Inflammatory macrophage treated with lipopolysaccharide for 1 hour (primary cell): ENCODE measurements at places on chromosomes 6 and 20.

GRCh38 chr6:11409371-11409770 lies 128.2 kb upstream of the TMEM170B start:
- DNase-seq: no peak

DNA sequence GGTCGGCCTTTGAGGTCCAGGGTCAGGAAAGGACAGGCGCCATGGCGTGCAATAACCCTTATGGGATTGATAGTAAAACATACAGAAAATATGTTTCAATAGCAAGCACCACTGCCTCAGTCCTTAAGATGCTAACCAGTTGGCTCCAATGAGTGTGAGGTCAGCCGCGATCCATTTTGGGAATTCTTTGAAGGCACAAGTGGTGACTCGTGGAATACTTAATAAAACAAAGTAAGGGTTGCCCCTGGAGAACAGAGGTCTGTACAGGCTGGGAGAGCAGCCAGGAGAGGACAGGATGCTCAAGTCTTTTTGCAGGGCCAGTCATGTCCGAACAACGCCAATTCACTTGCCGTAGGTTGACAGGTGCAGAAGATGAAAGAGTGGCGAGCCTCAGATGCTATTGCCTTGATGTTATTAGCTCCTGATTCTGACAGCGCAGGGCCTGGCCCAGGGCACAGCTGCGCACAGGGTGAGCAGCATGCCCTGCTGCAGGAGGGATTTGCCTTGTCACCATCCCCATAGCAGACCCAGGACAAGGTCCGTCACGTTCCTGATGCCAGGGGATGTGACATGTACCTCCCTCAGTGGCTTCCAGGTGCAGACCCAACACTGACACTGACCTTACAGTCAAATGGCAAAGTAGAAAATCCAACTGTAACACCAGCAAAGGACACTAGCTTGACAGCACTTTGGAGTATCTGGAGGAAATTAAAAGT lies 21.8 kb downstream of the SYNDIG1 start:
- no peak for DNase-seq

DNA sequence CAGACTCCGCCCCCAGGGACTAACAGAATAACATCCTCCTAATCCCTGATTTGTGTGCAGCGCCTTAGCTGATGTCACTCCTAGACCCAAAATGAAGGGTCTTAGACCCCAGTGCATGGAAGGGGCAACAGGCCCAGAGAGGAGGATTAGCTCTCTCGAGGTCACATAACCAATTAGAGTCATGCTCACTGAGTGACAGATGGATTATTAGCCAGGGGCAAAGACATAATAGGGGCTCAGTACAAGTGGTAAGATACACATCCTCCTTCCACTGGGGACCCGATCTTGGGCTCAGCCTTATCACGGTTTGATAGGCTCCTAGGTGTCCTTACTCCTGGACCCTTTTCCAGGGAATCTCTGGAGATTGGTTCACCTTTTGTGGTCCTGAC lies 858 bp downstream of the TP53INP2 start:
- no peak for DNase-seq

DNA sequence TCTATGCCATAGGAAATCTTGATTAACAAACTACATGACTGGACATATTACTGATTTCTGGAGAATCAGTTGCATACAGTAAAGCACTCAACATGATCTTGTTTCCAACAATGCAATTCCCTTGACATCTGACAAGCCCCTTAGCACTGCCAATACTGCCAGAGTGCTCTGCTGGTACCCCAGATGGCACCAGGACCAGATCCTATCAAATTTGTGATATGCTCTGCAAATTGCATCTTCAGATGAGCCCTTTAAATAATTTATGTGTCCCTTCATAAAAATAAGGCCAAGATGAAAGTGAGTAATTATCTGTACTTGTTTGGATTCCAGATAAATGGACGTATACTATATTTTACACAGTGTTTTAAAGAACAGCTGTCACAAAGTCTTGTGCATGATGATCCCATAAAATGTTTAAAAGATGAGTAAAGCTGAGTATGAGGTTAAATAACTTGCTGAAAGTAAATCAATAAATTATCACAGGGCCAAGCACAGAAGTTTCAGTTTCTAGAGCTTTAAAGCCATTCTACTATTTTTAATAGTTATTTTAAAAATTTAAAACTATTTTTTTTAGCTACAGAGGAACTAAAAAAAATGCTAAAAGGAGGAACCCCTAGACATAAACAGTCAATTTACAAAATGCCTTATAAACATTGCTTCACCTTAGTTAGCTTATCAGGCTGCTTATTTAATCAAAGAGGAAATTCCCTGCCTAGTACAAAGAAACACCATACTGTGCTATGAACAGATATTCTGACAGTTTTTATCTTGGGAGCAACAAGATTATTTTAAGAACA lies 42.1 kb downstream of the NUDT3 start:
- peak; percentile 53 for DNase-seq

- DNase-seq: no peak
Observed at GRCh38 chr20:20518263-20518662, 150.4 kb downstream of the INSM1 start.

GRCh38 chr20:38628580-38629470 lies 27.2 kb downstream of the ARHGAP40 start:
- no peak for DNase-seq

DNA sequence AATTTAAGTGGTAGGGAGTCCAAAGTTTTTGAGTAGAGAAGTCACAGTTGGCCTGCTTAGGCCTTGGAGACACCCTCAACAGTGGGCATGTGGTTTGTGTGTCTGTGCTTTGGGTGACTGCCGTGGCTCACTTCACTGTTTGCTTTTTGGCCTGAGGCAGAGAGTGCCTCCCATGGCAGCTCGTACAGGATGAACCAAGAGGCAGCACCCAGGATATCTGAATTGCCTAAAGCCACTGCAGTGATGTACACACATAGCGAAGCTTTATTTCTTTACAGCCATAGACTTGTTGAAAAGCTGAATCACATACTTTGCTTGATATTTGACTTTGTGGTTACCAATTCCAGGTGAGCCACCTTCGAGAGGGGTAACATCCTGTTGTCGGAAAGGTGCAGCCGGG lies 21.6 kb downstream of the RREB1 start:
- no peak for DNase-seq

DNA sequence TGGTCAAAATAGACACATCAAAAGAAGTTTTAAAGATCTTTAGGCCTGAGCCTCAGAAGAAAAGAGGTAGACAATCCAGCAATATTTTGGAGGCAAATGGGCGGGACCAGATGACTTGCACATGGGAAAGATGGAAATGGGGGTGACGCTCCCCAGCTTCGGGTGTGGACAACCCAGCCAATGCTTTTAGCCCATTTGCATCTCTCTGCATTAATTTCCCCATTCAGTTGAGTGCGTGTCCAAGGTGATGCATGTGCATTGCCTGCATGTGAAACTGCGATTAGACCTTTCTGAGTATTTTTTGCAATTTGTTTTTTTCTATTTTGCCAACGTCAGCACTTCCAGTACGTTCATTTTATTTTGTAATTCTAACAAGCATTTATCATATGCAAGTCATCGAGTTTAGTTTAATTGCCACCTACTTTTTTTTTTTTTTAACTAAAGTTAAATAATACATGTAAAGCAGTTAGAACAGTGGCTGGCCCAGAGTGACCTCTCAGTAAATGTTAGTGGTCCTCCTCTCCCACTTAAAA lies 24.2 kb downstream of the PDRG1 start:
- DNase-seq: no peak

DNA sequence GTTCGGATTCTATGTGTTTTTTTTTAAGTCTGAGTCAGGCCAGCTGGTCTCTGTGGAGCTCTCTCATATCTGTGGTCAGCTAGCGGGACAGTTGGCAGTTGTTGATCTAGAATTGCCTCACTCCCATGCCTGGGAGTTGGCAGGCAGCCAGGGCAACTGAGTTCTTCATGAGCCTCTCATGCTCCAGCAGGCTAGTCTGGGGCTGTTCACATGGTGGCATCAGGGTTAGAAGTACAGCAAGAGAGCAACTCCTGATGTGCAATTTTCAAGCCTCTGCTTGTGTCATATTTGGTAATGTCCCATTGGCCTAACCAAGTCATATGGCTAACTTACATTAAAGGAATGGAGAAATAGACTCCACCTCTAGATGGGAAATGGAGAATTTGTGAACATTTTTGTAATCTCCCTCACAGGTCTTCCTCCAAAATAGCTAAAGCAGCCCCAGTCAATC lies 6.7 kb upstream of the IFT52 start:
- DNase-seq: no peak

GRCh38 chr6:37695273-37695672 lies 2.4 kb downstream of the MDGA1 start:
- no peak for DNase-seq

DNA sequence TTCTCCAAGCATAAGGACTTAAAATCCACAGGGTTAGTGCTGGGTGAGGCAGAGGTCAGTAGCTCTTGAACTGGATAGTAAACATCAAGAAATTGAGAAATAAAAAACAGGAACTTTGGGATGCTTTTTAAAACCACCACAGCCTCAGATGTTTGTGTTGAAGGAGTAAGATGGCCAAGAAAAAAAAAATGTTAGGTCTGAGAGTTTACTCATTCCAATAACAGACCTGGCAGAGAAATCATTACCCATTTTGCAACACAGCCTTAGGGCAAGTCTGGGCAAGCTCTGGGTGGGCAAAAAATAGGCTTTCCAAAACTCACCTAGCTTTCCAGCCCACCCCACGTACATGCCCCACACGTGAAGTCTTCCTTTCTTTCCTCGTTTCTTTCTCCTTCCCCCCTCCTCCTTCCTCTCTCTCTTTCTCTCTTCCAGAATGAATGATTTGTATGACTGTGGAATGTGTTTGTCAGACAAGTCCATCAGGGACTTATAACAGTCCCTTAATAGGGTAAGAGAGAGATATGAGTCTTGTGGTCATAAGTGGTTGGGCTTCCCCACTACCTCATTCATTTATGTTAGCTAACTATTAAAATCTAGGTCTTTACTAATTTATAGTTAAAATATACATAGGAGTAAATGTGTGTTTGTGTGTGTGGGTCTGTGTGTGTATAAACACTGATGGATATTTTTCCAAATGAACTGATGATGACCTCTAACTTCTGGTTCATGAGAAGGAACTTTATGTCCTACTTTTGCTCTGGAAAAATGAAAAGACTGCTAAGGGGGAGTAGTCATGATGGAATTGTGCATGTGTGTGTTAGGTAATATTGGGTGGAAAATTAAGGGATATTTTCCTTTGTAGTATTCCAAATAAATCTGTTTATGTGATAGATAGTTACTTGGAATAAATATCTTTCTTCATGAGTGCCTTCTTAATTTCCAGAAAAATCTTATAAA lies 18.0 kb upstream of the DSE start:
- peak; percentile 35 for DNase-seq
